MG63 (cell line): ENCODE measurements at places on chromosomes 7 and 10.

GRCh38 chr10:43215758-43216455, 51.0 kb downstream of the RASGEF1A start:
- no peak for DNase-seq

DNA sequence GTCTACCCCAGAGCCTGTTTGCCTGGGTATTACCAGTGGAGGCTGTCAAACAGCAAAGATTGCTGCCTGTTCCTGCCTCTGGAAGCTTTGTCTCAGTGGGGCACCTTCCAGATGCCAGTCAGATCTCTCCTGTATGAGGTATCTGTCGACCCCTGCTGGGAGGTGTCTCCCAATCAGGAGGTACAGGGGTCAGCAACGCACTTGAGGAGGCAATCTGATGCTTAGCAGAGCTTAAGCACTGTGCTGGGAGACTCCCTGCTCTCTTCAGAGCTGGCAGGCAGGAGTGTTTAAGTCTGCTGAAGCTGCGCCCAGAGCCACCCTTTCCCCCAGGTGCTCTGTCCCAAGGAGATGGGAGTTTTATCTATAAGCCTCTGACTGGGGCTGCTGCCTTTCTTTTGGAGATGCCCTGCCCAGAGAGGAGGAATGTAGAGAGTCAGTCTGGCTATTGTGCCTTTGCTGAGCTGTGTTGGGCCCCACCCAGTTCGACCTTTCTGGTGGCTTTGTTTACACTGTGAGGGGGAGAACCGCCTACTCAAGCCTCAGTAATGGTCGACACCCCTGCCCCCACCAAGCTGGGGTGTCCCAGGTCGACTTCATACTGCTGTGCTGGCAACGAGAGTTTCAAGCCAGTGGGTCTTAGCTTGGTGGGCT, 62.2 kb downstream of the PPP1R9A start:
- no peak for DNase-seq

DNA sequence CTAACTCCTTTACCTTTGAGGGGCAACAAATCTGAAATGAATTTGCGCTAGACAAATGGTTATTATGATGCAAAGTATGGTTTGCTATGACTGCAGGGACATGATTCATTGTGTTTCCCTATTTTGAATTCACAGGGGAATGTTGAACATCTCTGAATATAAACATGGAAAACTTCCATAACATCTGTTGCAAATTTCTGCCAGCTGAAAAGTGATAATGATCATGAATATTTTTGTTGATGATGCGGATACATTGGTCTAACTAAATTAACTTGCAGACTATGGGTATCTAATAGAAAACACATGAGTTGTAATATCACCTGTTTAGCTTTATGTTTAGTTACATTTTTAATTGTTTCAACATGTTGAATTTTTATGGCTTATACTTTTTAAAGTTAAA, 1325.5 kb downstream of the REEP3 start:
- DNase-seq = no peak

GRCh38 chr7:78232806-78233205, 434.2 kb downstream of the PHTF2 start:
- no peak for DNase-seq

DNA sequence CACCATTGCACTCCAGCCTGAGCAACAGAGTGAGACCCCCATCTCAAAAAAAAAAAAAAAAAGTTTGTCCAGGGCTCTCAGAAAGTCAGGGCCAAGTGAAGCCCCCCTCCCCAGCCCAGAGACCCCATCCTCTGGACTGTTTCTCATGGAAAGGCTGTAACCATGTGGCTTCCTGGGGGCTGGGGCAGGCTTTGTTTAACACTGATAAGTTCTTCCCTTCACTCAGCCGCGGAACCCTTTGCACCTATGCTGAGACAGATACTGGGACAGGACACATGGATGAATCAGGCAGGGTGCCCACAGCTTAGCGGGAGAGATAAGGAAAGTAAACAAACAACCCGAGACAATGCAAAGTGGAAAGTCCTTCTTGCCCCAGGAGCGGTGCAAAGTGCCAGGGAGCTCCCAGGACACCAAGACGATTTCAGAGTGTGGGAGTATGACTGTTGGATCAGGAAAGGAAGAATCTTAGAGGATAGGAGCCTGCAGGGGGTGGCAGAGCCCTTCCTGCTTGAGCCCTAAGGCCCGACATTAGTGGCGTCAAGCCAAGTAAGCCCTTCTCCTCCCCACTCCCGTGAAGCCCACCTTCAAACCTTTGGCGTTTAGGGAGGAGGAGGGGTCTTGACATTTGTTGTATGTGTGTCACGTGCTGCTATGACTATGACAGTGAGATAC, 11.6 kb downstream of the MLXIPL start:
- peak; percentile 41 for DNase-seq

DNA sequence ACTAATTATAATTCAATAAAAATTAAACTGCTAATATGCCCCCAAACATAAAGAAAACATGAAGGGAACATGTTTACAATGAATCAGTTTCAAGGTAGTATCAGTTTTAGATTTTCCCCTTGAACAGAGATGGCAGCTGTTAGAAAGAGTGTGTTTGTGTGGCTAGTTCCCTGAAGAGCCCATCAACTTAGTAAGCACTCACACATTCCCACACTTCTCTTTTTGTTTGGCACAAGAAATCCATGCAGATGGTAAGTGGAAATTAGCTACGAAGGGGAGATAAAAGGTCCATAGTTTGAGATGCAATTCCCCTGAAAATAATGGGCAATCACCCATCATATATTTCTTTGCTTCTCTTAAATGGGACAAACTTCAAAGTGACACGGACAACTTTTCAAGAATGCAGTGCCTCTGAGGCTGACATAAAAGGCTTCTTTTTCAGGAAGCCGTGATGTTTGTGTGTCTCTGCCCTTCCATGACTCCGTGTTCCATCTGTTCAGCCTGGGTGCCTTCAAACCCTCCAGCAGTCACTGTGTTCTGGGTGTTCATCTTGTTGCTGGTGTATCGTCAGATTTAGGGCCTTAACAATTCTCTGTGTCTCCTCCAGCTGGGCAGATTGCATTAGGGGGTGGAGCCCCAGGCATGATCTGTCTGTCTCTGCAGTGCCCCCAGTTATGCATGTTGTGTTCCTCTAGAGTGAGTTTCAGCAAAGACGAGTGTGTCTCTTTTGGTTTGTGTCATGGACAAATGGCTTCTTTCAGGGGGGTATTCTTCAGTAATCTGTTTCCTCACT, 259.5 kb upstream of the NPY start:
- DNase-seq = no peak

DNA sequence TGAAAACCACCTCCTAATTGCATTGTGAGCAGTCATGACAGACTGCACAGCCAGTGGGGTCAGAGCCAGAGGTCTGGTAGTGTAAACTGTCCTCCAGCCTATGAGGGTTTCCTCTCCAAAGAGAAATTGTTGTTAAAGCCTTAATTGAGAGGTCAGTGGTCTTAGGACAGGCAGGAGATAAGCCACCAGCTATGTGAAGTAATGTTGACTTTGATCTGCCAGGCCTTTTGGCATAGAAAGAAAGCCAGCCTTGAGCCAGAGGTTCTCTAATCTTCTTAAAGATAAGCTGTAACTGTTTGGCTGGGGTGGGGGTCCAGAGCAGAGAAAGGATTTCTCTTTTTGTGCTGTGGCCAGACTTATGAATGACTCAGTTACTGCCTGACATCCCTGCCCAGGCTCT, 248.4 kb downstream of the WDR11 start:
- no peak for DNase-seq

- no peak for DNase-seq
These were observed 520 bp downstream of the MOSPD3 start for GRCh38 chr7:100612730-100613390.

DNA sequence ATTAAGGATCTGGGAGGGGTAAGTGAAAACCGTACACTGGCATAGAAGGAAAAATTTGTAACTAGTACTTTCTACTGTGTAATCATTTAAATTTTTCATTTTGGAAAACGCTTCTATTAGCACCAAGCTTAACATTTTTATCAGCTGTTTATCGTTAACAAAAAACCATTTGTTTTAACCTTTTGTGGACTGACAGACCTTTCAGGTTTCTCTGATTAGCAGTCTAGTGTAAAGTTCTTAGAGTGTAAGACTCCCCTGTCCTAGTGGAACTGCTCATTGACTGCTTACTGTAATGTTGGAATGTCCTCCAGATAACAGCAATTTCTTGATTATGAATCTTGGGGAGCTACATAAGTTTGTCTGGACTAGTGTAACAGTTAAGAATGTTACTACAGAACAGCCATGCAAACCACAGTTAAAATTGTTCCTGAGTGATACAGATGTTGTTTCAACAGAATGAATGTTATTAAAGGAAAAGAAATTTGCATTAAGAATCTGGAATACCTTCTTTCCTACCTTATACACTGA, 2.0 kb downstream of the DBF4 start:
- DNase-seq = no peak

- DNase-seq = no peak
These were observed 74.5 kb downstream of the C1GALT1 start for GRCh38 chr7:7256731-7257274.

- peak; percentile 80 for DNase-seq
These were observed 107.1 kb upstream of the NRP1 start for GRCh38 chr10:33441561-33441960.

DNA sequence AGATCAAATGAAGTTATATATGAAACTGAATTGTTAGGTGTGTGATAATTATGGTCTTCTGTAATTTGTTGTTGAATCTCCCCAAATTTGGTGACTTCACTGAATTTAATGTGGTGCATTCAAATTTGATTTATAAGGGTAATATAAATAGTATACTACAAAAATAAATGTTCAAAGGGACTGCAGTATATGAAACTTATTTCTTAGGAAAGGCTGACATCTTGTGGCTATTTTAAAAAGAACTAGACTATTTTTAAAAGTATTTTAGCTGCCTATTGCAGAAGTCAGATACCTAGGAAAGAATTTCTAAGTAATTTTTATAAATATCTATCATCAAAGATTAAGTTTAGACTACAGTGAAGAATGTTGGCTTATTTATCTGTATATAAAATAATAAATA, 36.6 kb downstream of the ATRNL1 start:
- no peak for DNase-seq

GRCh38 chr7:12754179-12754578, 66.7 kb downstream of the ARL4A start:
- DNase-seq = no peak

- no peak for DNase-seq
These were observed 233.2 kb downstream of the SORCS1 start for GRCh38 chr10:106931159-106931852.

DNA sequence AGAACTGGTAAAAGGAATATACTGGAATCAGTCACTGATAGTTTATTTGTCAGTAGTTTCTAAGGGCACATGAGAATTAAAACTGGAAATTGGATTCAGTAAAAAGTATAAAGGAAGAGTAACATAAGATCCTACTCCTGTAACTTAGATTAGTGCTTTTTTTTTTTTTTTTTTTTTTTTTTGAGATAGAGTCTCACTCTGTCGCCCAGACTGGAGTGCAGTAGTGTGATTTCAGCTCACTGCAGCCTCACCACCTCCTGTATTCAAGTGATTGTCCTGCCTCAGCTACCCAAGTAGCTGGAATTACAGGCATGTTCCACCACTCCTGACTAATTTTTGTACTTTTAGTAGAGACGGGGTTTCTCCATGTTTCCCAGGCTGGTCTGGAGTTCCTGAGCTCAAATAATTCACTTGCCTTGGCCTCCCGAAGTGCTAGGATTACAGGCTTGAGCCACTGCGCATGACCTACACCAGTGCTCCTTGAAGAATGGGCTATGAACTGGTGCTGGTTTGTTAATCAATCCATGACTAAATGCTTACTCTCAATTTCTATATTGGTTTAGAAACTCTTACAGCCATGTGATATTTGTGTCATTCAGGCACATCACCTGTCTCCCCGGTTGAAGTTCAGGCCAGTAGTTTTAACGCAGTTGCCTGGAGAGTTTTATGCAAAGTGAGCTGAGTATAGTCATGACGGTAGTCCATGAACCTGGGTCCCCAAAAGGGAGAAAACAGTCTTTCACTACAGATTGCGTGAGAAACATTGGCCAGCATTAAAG, 65.0 kb downstream of the ZEB1 start:
- no peak for DNase-seq

GRCh38 chr10:61629576-61629975, 33.2 kb upstream of the CABCOCO1 start:
- DNase-seq = no peak

DNA sequence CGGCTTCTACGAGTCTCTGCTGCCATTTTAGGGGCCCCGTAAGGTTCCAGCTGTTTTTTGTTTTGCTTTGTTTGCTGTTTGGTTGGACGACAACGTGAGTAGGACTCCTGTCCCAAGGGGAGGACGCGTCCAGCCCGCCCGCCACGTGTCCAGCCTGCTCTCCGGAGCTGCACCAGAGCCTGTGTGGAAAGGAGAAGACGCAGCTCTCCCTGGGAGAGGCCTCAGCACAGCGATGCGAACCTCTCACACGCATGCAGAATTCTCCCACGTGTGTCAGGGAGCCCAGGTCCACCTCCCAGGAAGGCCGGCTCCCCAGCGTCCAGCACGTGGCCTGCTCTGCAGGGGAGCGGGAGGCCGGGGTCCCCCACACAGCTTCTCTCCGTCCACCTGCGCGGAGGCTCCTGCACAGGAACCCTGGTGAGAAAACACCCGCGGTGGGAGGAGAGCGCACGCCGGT, 36.4 kb upstream of the DNAJB6 start:
- no peak for DNase-seq

GRCh38 chr10:66586073-66586472, 339.8 kb upstream of the LRRTM3 start:
- DNase-seq = peak; percentile 0

GRCh38 chr7:94655848-94656657, at the start of gene SGCE:
SGCE (minus strand) TSS chr7:94656133; CDS start chr7:94656098, 35 bp downstream.
- DNase-seq = peak; percentile 70

DNA sequence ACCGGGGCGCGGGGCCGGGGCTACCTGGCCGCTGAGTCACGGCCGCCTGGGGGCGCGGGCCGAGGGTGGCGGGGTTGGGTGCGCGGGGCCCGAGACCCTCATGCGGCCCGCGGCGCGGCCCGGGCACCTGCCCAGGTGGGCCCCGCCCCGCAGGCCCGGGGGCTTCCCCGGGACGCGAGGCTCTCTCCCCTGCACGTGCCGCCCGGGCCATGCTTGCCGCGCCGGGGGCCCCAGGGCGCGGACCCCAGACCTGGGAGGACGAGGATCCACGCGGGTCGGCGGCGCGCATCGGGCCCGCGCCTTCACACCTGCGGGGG, 402 bp downstream of the MAFK start:
- no peak for DNase-seq

- no peak for DNase-seq
These were observed 900.4 kb upstream of the AUTS2 start for GRCh38 chr7:68697796-68698280.

DNA sequence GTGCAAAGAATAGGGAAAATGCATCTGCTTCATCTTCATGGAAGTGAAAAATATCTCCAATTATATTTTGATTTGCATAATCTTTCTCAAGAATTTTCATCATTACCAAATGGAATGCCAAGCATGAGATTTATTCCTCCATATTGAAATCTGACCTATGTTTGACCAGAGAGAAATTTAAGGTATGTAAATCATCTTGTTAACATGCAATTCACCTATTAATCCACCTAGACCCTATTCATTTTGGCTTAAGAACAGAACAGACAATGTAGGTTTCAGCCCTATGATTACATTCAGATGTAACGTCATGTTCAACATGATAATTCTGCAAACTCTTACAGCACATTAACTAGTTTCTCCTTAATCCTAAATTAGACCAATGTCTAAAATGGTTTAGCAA, 30.8 kb upstream of the TMEM140 start:
- no peak for DNase-seq
